ENCODE measurements at places on chromosomes 6 and 20. TPM values are rescaled to one million over a fixed set of nuclear protein-coding genes. Genes with fewer than 3 reads are reported as not detected.

GRCh38 chr20:53905019-53905819, 165.2 kb downstream of the BCAS1 start:
- DNase-seq: no peak

DNA sequence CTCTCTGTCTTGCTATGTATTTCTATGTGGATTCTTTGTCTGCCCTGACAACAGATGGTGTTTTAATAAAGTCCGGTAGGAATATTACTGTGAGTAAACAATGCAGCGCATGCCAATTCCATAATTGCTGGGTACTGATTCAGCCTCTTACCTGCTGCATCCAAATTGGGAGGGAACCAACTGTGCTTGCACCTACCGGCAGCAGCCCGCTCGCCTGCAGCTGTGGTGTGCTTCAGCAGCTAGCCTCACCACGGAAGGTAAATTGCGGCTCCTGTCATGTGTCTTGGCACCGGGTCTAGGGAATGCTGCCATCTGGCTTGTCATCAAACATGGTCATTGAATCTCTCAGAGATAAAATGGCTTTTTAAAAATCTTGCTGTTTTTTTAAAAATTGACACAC, 704.8 kb upstream of the SLC35B3 start:
- no peak for DNase-seq

DNA sequence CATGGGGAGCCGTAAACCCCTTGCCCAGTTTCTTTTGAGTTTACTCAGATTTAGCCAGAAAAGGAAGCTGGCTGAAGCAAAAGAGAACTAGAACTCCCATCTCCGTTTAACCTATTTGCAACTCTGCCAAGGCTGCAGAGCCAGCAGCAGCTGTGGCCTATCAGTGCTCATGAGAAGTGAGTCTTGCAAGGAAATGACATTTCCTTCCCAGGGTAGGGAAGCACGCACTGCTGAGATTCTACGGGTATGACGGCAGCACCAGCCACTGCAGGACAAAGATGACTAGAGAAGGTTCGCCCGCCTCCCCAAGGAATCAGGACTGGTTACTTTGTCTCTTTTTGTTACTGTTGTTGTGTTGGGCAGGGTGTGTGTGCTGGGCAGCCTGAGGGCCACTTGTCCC, 47.6 kb downstream of the PPP1R3G start:
- peak; percentile 79 for DNase-seq

GRCh38 chr6:25431306-25431974, 152.3 kb downstream of the CARMIL1 start:
- DNase-seq: no peak

- DNase-seq: no peak
Observed at GRCh38 chr6:114524081-114524480, 181.3 kb upstream of the HS3ST5 start.

- DNase-seq: no peak
Observed at GRCh38 chr6:29958921-29959320, 16.6 kb downstream of the HLA-A start.

- DNase-seq: no peak
Observed at GRCh38 chr6:25346064-25346463, 66.9 kb downstream of the CARMIL1 start.

DNA sequence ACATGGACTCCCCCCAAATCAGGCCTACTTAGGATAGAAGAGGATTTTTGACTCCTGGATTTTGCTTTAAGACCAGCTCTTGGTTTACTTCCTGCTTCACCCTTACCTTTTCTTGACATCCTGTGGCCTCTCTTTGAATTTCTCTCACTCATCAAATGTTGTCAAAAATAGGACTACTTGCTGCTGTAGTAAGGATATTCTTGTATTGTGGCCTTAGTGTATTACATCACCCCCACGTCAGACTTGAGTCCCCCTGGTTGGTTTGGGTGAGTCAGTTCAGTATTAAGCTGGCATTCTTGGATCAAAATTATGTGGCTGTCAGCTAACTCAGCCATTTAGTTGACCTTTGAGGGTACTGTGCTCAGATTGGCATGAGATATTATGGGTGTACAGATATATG, 1.1 kb downstream of the TPX2 start:
- no peak for DNase-seq

- no peak for DNase-seq
Observed at GRCh38 chr6:87213364-87213763, 58.0 kb downstream of the ZNF292 start.

DNA sequence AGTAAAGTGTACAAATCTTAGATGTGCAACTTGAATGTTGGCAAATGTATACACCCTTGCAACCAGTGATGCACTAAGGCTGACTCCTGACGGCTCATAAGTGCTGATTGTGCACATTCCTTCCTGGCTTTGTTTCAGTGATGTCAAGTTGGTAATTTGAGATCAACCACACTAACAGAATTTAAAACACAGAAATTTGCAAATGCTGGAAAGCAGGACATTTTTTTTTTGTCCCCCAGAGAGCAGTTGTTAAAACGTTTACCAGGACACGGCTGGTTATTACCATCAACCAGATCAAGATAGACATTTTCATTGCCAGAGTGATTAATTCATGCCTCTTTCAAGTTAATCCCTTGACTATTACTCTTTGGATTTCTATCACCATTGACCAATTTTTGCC, 735.6 kb downstream of the RFPL4B start:
- DNase-seq: peak; percentile 52

GRCh38 chr6:45698046-45698445, 317.6 kb downstream of the CLIC5 start:
- no peak for DNase-seq

- no peak for DNase-seq
Observed at GRCh38 chr6:127581576-127581975, 4.6 kb downstream of the C6orf58 start.

DNA sequence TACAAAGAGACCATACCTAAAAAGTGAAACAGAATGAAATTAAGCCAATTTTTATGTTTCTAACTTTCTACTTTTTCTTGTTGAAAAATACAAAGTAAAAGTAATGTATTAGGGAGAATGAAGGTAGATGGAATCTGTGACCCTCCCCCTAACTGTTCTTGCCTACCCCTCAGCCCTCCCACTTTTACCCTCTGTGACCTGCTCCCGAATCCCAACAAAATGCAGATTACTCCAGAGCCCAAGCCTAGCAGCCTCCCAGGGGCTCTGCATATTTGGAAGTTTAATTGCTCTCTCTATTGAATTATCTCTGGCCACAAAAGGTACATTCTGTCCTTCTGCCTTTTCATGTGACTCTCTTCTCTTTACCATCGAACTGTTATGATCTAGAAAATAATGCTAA, 201.5 kb downstream of the PKHD1 start:
- DNase-seq: no peak

DNA sequence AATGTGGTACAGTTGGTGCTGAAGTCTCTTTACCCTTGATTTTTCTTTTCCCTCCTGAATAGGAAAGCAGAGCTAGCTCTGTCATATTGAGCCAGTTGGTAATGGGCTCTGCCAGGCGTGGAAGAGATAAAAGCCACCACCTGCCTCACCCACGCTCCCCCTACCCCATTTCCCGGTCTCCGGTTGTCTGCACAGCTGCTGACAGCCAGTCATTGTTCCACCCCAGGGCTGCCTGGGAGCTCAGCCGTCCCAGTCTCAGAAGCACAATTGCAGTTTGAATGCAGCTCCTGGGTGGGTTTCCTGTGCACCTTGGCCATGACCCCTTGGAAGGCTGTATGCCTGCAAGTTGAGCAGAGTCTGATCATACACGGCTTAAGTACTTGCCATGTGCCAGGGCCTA, 675.2 kb upstream of the FLRT3 start:
- peak; percentile 48 for DNase-seq

GRCh38 chr6:121548131-121548530, 112.7 kb downstream of the GJA1 start:
- DNase-seq: no peak

- no peak for DNase-seq
Observed at GRCh38 chr20:9518576-9519175, 4.3 kb downstream of the LAMP5 start.

- DNase-seq: no peak
Observed at GRCh38 chr6:64041373-64041772, 405.8 kb downstream of the PHF3 start.

- no peak for DNase-seq
Observed at GRCh38 chr6:37038292-37039198, 33.1 kb downstream of the FGD2 start.

DNA sequence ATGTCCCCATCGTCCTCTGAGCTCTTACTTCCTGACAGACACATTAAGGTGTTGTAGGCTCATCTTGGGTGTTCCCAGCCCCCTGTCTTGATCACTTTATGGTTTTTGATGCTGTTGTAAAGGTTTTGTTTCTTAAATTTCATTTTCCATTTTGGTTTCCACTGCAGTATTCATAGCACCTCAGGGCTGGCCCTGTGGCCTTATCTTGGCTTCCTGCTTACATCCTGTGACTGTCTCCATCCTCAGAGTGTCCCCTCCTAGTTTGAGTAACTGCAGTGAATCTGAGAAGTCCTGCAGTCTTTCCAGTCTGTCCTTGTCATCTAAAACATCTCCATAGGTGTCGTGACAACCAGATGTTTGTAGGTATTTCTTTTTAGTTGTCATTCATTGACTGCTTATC, 50.9 kb downstream of the JARID2 start:
- no peak for DNase-seq

- DNase-seq: no peak
Observed at GRCh38 chr6:56289721-56290120, 42.3 kb upstream of the COL21A1 start.

DNA sequence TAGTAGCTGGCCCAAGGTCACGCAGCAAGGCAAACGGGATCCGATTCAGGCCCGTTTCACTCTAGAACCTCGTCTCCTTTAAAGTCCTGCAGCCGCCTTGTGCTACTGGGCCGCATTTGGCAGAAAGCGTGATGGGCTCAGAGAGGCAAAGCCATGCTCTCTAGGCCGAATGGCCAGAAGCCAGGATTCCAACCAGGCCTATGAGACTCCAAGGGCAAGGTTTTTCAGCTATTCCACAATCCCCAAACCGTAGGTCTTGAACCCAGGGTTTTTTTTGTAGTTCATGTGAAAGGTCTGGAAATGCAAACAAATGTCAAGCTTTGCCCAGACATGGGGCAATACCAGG, 174.1 kb downstream of the PREX1 start:
- DNase-seq: no peak

DNA sequence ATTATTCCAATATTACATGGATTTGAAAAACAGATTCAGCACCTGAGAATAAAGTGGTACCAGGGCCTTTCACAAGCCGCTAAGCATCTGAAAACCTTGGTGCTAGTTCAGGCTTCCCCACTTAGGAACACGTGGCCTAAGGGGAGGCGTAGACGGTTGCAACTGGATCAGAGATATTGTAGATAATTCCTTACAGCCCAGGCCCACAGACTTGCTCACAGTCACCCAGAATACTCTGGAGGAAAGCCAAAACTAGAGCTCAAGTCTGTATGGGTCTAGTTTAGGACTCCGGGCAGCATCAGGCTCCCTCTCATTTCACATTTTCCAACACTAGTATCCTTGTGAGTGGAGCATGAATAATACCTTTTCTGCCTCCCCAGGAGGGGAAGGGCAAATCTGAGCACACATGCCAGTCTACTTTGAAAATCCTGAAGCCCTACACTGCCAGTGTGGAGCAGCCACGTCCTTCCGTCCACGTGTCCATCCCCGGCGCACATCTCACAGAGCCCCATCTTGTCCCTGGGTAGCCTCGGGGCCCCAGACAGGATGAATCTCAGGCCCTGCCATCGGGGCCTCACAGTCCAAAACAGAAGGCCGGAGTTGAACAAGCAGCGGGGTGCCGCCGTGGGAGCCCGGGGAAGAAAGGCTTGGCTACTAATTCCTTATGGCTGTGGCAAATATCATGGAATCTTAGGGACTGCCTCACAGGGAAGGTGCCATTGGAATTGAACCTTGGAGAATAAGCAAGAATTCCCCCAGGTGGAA, 299.3 kb downstream of the NRN1 start:
- DNase-seq: no peak

DNA sequence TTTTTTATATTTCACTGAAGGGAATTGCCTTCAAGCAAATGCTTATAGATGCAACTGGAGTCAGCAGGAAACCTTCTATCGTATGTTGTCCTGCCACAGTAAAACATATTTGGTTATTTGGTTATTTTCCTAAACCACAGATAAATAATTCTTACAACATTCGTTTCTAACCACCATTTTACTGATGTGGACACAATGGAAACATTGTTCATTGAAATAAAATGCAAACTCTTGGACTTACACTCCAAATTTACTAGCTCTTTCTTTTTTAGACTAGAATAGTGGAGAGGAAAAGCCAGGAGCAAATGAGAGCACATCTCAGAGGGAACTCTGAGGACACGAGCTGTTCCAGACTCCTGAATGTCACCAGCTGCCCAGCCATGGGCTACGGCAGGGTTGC, 114.8 kb downstream of the RPS12 start:
- DNase-seq: no peak

- no peak for DNase-seq
Observed at GRCh38 chr20:54167909-54168872, 5.6 kb downstream of the CYP24A1 start.

GRCh38 chr6:137264311-137265075, 45.3 kb upstream of the IFNGR1 start:
- DNase-seq: no peak

DNA sequence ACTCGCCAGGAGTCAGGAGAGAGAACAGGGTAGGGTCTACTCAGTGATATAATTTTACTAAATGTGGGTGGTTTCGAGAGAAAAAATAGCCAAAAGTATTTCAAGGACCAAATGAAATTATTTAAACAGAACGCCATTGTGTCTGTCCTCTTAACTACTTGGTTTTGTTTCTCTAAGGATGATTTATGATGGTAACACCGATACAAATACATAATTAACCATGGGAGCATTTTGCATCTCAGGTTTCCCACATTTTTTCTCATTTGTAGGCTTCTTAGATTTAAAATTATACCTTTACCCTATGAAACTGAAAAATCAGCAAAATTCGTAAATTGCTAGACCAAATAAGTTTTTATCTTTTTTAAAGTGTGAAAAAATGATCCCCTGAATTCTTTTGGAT, 188.2 kb downstream of the ZFP64 start:
- no peak for DNase-seq

GRCh38 chr6:132063204-132063603, 112.0 kb upstream of the CCN2 start:
- DNase-seq: no peak

CEP57L1 gene
- 24.7 TPM for polyA plus RNA-seq

SNRPB gene
- polyA plus RNA-seq: 183 TPM

CDH22 gene
- polyA plus RNA-seq: not detected

PGC gene
- polyA plus RNA-seq: not detected

MAS1 gene
- polyA plus RNA-seq: 0.03 TPM

BEND6 gene
- 4.5 TPM for polyA plus RNA-seq

BMP7 gene
- 101 TPM for polyA plus RNA-seq

PPP1R14C gene
- polyA plus RNA-seq: 25.7 TPM

CARMIL1 gene
- polyA plus RNA-seq: 87.4 TPM

WDR46 gene
- polyA plus RNA-seq: 70.0 TPM

All from renal pelvis (tissue), 12 donors.